ENCODE measurements at places on chromosomes 5 and 9.

DNA sequence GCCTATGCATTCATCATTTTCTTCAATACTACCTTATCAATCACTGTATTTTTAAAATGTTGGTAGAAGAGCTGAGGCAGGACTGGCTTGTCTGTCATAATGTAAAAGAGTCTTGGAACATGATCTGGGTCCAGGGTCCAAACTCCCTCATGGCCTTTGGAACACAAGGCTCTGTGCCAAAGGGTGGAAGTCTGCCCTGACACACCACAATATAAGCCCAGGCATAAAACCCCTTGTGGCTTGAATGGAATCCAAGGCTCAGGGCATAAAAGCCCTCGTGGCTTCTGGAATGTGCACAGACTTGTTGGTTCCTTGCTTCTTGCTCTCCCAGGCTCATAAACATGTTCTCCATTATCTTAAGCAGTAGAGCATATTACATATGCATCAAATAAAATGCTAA lies 48.0 kb downstream of the GABRB2 start:
- DNase-seq = no peak

DNA sequence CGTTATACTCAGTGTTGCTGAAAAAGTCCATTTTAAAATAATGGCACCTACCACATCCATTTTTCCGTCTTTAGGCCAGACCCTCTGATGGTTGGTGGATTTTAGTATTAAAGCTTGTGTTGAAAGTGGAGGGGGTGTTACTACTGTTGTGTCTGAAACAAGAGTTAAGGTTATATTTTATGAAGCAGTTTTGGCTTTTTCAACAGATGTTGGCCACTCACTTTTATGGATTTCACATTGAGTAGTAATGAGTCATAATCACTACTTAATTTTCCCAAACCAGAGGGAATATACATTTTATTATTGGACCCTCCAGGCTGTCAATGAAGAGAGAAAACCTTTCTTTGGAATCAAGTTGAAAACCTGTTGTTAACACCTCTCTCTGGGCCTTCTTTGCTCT lies 88.0 kb downstream of the TRIO start:
- no peak for DNase-seq

- DNase-seq = no peak
Measured at GRCh38 chr5:36537724-36538123, 68.7 kb upstream of the SLC1A3 start.

GRCh38 chr5:160398806-160399205 lies 1.0 kb downstream of the FAM200C start:
- no peak for DNase-seq

DNA sequence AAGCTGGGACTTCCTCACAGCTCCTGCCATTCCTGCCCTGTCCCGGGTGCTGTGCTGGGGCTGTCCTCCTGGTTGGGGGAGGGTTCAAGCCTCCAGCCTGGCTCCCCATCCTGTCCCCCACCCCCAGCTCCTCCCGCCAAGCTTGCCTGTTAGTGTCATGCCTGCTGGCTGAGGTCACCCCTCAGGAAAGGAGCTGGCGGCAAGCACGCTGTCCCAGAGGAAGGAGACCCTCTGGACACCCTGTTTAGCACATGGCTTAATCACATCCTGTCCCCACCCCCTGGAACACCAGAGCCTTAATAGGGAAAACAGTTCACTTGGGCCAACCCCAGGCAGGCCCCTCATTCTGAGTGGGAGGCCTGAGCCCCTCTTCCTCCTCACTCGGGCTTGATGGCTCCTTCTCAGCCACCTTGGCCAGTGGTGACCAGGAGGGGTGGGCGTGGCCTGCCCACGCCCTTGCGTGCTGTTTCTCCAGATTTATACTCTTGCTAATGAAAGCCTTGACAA lies 9.2 kb upstream of the PHYHD1 start:
- DNase-seq = peak; percentile 55

DNA sequence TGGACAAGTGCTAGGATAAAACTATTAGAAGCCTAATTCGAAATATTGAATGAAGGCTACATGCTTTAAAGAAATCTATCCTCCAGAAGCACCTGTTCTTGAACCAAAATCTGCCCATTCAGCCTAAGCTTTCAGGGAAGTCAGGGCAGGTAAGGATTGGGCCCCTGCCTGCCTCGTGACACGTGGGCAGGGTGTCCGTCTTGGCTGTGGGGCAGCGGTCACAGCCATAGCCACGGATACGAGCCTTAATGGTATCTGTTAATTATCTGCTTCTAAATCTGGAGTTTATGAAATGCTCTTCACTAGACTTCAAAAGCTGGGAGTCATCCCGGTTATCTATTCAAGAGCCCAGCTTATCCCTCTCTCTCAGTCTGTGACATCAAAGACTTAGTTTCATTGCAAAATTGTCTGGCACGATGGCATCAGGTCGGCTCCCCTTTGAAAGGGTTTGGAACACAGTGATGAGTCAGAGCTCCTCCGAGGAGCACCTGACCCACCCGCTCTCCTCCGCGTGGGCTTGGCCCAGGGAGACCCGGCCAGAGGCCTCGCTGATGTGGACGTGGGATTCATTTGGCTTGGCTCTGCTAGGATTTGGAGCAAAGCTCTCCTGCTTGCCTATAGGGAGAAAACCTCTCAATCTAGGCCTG lies 135.9 kb downstream of the MACROH2A1 start:
- no peak for DNase-seq

Data from iPS-NIHi11 (cell line).